SK-N-MC (cell line): ENCODE measurements at places on chromosomes 13 and 19.

GRCh38 chr19:37537391-37537947 lies 30.7 kb downstream of the ZNF793 start:
- no peak for DNase-seq

- DNase-seq: no peak
Observed at GRCh38 chr13:33153421-33154404, 131.8 kb downstream of the STARD13 start.

DNA sequence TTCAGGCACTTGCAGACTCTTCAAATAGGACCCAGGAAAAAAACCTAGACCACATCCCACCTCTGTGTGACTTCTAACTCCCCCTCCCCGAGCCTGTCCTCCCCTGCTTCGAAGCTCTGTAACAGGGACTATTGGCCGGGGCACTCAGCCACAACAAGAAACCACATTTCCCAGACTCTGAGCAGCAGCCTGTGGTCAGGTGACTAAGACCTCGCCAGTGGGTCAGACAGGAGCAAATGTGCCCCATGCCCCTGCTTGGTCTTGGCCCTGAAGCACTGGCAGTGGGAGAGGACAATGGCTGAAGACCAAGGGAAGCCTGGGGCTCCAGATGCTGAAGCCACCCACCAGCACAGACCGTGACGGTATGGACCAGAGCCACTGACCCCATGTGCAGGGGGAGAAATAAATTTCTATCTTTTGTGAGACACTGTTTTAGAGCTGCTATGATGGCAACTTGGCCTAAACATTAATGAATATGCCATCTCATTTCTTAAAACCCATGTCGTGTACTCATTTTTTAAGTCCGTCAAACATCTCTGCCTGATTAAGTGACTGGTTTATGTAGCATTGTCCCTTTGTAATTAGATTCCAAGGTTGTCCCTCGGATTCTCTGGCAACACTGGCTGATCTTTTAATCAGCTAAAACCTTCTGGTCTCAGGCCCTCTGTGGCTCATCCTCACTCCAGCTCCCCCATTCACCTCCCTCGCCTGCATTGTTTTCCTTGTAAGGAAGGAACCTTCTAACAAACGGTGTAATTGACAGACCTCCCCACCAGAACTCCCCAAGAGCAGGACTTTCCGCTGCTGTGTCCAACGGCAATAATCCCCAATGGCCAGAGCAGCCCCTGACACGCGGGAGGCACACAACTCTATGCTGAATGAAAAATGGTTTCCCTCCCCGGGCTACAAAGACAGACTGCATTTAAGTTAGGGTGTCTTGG lies 98.4 kb downstream of the STK24 start:
- DNase-seq: no peak

DNA sequence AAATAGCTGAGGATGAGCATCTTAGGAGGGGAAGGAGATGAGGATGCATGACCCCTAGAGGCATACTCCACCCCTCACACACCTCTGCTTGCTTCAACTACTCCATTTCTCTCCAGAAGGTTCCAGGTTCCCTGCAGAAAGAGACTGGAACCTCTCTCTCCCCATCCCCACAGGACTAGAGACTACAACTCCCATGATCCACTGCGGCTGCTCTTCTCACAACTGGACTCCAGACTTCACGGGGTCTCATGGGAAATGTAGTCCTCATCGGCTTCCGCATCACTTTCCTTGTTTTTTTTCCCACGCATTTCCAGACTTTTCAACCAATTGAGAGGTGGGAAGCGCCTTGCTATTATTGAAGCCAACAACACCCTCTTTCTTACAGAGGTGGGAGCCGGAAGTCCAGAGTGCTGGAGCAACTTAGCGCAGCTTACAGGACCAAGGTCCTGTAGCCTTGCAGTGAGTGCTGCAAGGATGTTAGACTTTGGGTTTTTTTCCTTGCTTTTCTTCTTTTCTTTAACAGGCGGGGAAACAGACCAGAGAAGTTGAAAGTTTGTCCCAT lies 13.9 kb upstream of the CACNG6 start:
- peak; percentile 5 for DNase-seq

DNA sequence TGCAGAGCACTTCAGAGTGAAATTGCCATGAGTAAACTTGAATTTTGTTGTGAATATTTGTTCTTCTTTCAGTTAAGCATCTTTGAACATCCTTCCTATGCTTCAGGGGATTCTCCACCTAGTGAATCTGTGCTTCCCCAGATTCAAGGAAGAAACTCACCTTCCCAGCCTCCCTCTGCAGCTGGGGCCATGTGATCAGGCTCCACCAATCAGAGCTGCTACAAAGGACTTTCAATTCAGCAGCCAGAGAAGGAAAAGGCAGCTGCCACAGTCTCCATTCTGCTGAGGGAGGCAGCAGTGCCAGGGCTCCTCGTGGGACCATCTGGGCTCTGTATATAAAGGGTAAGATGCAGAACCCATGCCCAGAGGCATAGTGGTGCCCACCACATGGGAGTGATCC lies 89.7 kb upstream of the SIAH3 start:
- DNase-seq: no peak

DNA sequence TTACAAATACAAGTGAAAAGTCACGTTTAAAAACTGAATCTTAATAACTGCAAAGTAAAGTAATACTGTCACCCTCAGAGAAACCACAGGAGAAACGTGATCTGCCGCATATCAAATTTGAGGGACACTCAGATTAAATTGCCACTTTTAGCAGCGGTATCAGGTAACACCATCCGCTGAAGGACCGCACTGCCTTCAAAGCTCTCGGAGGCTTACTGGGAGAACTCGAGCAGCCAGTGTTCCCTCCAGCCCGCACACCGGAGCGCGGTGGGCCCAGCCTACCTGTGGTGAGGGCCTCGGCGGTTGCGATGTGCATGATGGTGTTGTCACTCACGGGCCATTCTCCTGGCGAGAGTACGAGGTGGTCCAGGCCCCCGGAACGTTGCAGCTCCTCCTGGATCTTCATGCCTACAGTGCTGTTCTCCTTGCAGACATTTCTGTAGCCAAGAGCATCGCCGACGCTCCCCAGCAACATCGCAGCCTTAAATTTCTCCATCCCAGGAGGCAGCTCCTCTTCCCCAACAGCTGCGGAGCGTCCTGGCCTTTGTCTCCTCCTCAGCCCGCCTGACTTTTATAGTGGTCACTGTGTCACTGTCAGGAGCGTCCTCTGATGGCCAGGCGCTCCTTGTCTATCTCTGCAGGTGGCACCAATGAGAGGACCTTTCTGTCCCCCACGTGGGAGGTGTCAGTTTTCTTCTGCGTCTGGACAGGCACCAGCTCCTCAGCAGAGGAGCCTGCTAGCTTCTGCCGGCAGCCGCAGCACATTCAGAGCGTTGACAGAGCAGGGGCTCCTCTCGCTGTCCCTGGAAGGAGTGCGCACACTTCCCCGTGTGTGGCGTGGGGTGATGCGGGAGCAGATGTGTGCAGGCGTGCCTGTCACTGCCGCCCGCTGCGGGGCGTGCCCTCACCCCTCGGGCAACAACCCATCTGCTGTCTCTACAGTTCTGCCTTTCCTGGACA lies at the start of gene ADPRHL1:
Gene ADPRHL1 (minus strand): TSS at position 547 of the 960 bp plus-strand sequence. CDS start 51 bp downstream, at position 496.
- no peak for DNase-seq

DNA sequence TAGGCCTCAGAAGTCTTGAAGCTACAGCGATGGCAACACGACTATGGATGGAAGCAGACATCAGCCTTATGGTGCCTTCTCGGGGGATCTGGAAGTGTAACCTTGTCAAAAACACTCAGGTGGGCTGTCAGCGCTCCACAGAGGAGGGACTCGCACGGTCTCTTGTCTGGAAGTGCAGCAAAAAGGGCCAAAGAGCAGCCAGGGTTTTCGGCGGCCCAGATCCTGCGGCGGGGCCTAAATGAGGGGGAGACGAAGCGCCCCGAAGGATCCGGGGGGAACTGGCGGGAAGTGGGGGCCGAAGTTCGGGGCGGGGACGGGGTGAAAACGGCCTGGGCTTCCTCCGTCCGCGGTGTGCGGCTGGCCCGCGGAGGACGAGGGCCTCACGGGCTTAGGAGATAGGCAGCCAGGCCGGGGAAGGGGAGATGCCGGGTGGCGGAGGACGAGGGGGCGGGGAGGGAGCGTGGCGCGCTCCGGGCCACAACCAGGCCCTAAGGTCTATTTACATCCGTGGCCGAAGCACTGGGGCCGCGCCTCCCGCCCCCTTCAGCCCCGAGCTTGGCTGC lies 637 bp downstream of the RANBP3 start:
- no peak for DNase-seq

DNA sequence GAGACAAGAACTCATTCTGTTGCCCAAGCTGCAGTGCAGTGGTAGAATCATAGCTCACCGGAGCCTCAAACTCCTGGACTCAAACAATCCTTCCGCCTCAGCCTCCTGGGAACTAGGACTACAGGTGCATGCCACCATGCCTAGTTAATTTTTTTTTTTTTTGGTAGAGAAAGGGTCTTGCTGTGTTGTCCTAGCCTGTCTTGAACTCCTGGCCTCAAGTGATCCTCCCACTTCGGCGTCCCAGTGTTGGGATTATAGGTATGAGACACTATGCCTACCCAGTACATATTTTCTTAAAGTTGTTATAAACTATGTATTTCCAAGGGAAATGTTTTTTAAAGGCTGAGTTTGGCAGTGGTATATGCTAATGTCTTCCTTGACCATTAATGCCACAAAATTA lies 412.6 kb downstream of the KLF12 start:
- DNase-seq: no peak

DNA sequence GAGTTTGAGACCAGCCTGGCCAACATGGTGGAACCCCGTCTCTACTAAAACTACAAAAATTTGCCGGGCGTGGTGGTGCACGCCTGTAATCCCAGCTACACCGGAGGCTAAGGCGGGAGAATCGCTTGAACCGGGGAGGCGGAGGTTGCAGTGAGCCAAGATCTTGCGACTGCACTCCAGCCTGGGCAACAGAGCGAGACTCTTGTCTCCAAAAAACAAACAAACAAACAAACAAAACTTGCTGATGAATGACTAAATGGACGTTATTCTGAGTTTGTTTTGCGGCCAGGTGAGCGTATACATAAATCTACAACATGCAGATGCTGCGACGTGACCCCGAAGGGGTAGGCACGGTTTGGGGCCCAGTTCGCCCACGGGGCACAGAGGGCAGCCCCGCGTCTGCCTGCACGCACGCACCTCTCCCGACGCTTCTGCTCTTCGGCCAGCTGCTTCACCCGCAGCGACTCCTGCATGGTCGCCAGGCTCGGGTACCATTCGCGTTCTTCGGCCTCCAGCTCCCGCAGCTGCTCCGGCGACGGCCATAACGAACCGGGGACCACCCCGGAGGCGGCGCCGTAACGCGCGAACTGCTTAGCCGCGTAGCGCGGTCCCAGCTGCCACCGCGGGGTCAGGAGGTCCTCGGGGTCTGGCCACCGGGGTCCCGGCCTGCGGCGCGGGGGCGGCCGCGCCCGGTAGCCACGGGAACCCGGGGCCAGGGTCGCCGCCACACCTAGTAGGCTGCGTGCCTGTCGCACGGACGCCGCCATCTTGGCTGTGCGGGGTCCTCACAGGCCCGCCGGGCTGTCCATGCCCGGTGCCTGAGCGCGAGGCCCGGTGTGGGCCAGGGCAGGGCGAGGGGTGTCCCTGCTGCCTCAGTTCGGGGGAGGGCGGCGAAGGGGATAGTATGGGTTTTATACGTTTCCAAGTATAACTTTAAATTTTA lies at the start of gene GADD45GIP1:
Gene GADD45GIP1 (minus strand): TSS at position 778 of the 943 bp plus-strand sequence. CDS start 11 bp downstream, at position 767.
- no peak for DNase-seq

DNA sequence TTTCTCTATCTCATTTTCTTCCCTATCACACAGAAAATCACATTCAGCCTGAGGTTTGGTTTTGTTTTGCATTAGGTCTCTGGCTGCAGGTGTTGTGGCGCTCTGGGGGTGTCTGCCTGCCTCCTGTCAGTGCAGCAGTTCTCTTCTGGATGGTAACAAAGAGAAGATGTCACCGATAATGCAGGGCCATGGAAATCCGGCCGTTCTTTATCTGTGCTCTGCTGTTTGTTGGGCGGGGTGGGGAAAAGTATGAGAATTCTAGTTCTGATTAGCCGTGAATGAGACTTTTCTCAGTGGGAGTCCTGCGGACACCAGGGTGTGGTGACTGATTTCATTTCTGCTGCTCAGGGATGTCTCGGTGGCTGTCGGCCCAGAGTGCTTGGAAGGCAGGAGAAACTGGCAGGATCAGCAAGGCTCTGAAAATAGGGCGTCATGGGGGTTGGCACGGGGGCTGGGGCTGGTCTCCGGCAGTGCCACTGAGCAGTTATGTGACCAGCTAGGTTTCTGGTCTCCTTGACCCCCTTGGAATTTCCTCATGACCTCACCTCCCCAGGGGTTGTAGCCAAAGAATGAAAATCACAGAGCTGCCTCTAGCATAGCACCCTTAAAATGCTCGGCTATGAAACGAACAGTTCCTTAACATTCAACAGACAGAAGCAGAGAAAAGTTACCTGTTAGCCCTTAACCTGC lies 5.0 kb downstream of the RNF113B start:
- no peak for DNase-seq

DNA sequence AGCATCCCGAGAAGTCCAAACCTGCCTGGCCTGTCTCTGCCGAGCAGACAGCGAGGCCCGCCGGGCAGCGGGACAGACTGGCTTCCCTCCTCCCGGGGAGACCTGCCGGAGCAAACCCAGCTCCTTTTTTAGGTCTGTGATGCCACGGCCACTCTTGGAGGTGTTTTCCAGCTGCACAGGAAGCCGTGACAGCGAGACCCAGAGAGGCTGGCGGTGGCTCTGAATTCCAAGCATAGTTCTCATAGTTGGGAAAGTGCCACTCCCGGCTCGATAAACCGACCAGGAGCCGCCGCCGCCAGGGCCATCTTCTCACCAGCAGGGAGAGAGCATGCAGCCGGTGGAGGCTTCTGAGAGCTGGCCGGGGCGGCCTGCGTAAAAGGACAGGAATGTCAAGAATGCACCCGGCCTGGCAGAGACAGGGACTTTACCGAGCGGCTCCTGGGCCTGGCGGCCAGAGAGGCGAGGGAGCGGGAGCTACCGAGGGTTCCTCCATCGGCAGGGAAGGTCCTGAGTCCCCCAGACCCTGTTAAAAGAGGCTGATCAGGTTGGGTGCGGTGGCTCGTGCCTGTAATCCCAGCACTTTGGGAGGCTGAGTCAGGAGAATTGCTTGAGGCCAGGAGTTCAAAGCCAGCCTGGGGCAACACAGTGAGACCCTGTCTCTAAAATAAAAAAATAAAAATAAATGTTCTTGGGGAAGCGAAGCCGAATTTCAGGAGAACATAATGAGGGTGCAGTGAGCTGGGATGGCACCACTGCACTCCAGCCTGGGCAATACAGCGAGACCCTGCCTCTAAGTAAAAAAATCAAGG lies 64.9 kb downstream of the GADD45B start:
- DNase-seq: no peak

GRCh38 chr19:5235458-5236219 lies 105.0 kb downstream of the PTPRS start:
- DNase-seq: no peak
